ENCODE measurements at places on chromosomes 12 and 14. TPM values are rescaled to one million over a fixed set of nuclear protein-coding genes. Genes with fewer than 3 reads are reported as not detected.
A peak's percentile ranks its signal among the peaks of the same experiment; 100 is the strongest.

The ADCY4 gene
- total RNA-seq: 23.4 TPM

The GARIN6 gene
- total RNA-seq: not detected

The GLIPR1L2 gene
- 0.60 TPM for total RNA-seq

The TGM1 gene
- total RNA-seq: 144 TPM

The ARMH4 gene
- 2.8 TPM for total RNA-seq

- DNase-seq: no peak
Measured at GRCh38 chr12:92482599-92482998, 220.2 kb upstream of the PLEKHG7 start.

GRCh38 chr12:116943419-116944372 lies 32.9 kb downstream of the FBXW8 start:
- DNase-seq: no peak

GRCh38 chr12:123634142-123634561 lies 523 bp downstream of the GTF2H3 start:
- DNase-seq: no peak

DNA sequence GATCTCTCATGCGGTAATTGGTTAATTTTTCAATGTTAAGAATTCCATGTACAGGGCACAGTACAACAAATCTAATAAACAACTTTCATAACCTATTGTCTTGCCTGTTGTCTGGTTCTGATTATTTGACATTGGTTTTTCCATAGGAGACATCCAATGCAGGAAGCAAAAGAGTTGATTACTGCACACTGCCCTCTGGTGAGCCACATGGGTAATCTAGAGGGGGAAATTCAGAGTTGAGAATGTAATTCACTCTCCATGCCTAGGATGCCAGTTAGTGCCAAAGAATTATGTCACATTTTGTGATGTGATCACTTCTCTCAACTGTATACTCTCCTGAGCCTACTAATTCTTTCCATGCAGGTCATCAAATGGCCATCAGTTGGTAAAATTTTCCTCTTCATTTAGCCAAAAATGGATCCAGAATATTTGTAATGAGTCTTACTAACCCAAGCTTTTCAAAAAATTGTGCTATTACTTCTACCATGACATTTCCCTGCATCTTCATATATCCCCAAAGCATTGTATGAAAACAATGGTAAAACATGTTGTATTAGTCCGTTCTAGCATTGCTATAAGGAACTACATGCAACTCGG lies 17.7 kb upstream of the CCDC91 start:
- DNase-seq: no peak

DNA sequence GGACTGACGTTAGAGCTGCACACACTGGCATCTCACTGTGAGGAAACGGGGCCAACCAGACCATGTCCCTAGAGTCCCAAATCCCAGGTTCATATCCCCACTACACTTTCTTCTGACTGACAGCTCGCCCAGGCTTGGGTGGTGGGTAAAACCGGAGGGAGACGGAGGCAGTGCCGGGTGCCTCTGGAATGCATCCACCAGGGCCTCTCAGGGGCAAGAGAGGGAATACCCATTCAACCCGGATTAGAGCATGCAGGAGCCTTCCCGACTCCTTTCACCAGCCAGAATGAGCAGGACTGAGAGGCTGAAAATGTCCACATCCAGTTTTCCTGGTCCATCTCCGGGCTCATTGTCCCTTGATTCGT lies 297.2 kb downstream of the ADGRD1 start:
- DNase-seq: no peak

GRCh38 chr12:5565933-5566599 lies 134.2 kb downstream of the NTF3 start:
- DNase-seq: no peak

DNA sequence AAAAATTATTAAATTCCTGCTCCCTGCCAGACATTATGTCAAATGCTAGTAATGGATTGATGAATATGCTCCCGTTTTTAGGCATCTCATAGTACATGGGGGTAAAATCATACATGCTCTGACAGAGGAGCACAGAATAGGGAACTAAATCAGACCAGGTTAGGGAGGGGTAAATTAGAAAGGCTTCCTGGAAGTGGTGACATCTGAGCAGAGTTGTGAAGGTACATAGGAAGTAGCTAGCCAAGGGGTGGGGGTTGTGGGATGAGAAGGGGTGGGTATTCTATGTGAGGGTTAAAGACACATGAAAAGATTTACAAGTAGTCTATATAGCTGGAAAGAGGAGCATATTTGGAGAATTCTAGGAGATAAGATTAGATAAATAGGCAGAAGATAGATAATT lies 171.7 kb upstream of the FBXO33 start:
- DNase-seq: no peak

DNA sequence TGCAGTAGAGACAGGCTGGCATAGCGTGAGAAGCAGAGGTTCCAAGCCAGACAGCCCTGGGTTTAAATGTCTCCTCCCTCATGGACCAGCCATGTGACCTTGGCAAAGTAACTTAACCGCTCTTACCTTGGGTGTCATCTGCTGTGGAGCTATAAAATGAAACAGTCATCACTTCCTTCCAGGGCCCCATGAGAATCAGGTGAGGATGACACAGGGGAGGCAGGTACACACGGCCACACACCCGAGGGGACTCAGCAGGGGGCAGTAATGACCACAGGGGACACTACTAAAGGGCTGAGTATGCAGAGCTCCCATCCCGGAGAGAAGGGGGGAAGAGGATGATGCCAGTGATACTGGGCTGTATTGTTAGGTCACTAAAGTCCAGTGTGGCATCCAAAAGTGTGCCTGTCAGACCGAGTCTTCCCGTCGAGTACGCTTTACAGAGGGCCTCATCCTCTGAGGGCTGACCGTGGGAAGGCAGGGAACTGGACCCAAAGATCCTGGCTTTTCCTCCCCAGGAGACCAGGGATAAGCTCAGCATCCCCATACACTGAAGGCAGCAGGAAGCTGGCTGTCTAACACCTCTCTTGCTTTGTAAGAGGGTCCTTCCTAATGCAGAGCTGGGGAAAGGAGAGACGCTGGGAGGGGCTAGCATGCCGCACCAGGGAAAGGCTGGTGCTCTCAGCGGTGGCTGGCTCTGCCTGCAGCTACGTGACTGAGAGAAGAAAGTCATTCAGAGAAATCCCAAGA lies 94.2 kb downstream of the SINHCAF start:
- DNase-seq: no peak

DNA sequence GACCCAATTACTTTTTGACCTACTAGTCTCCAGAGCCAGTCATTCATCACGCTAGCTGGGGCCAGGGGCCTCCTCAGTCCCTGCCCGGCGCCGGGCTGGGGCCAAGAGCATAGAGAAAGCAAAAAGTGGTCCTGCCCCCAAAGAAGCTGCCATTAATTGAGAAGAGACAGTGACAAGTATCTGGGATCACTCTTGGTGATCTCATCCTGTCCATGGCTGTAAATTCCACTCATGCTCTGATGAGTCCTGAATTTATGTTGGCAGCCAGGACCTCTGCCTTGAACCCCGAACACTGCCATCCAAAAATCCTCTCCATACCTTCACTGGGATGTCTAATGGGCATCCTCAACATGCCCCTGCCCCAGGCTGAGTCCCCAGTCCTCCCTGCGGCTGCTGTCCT lies 34.4 kb upstream of the DLK1 start:
- no peak for DNase-seq

DNA sequence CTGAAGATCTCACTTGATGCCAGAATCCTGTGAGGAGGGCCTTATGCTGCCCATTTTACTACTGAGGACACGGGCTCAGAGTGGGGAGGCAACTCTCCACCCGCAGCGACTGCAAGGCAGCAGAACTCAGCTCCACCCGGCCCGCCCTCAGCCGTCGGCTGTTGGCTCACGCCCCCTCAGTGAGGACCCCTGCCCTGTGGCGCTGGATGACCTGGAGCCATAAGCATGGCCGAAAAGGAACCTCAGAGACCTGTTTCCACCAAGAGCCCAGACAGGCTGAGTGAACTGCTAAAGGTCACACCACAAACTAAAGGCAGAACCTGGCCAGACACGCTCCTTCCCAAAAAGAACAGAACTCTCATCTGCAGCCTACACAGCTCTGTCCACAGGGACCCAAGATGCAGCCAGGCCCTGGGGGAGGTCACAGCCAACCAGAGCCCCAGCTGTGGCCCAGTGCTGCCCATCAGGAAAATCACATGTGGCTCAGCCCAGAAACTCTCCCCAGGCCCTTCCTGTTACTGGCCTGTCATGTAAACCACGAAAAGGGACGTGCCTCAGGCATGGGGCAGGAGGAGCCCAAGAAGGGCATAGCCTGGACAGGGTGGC lies 32.8 kb downstream of the CCNK start:
- peak; percentile 80 for DNase-seq

GRCh38 chr12:53201177-53201541 lies 5.9 kb downstream of the ITGB7 start:
- DNase-seq: no peak

DNA sequence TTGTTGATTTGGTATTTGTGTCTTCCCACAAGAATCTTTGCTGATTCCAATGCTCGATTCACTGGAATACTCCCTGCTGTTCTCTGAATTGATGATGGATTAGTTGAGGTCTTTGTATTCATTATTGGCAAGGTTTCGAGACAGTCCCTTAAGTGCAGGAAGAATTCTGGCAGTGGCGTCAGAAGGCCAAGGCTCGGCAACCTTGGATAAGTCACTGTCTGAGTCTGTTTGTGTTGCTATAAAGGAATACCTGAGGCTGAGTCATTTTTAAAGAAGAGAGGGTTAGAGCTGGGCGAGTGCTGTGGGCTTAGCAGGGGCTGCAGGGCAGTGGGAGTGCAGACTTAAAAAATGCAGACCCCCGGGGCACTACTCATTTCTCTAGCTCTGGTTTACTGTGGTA lies 56.9 kb downstream of the CHST11 start:
- no peak for DNase-seq

DNA sequence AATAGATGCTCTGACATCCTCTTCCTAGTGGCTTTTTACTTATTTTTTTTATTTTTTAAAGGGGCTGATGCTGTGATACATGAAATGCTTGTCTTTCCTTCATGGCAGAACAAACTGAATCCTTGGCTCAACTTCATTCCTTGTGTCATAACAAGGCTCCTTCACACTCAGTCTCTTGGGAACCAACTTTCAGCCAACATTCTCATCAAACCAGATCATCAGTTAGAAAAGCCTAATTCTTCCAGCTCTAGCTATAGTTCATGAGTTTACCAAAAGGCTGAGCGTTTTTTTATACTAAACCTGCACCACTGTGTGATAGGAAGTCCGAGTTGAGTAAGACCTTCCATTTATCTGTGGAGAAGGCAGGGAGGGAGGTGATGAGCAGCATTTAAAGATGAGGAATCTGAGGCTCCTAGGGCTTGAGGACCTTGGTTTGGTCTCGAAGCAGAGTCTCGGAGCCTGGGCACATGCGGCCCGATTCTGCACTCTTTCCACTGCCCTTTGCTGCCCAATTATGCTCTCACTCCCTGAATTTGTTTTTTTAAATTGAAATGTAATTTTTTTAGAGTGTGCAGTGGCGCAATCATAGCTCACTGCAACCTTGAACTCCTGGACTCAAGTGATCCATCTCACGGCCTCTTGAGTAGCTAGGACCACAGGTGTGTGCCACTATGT lies 8.2 kb downstream of the GPRC5D start:
- no peak for DNase-seq

GRCh38 chr12:109517619-109518018 lies 40.2 kb downstream of the UBE3B start:
- peak; percentile 11 for DNase-seq

- no peak for DNase-seq
Measured at GRCh38 chr12:51593539-51593938, 2.5 kb downstream of the SCN8A start.

DNA sequence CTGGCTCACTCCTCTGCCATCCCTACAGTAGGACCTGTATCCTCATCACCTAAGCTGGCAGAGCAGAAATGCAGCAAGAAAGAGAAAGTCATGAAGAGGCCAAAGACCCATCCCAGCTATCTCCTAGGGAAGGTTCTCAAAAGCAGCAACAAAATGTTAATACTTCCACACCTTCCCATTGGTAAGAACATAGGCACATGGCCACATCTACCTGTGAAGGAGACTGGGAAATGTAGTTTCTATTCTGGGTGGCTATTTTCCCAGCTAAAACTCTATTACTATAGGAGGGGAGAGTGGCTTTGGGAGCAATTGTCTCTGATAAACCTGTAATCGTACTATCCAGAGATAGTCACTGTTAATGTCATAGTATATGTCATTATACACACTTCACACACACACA lies 13.7 kb upstream of the EIF2B2 start:
- DNase-seq: no peak

DNA sequence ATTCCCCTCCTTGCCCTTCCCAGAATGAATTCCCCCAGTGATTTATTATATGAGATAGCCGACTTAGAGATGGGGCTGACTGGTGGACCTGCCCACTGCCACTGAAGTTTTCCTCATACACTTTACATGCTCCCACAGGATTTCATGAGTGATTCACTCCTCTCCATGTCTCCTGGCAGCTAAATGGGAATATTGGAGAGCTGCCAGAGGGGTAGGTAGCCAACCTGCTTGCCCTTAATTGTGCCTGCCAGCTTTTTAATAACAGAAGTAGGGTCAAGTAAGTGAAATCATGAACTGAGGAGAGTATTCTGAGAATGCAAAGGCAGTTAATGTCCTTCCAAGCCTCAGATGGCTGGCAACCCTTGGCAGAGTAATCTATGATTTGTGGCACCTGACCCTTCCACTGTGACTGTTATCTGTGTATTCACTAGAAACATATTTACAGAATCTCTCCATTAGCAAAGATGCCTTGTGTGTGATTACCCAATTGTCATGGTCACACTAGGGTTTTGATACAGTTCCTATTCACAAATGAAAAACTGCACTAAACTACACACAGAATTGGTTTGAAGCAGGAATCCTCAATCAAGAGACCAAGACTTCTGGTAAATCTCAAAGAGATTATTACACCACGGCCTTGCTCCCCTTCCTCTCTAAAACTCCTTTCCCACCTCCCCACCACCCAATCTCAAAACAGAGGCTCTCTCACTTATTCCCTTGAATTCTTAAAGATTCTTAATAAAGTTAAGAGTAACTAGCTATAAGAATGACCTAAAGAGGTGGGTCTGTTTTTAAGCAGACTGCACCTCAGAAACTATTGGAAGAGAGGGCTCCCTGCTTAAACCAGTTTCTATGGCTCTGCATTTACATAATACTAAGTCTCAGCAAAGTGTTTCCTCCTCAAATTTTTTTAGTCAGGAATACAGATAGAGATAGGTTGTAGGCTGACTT lies 17.2 kb downstream of the NKX2-1 start:
- DNase-seq: no peak

Data from suprapubic skin (tissue), 4 donors.